AG09309 (cell line): ENCODE measurements at places on chromosomes 1 and 21.
A peak's percentile ranks its signal among the peaks of the same experiment; 100 is the strongest.

- DNase-seq, result no peak
Measured at GRCh38 chr1:2306151-2306978, 78.2 kb downstream of the SKI start.

GRCh38 chr1:18199462-18199861 lies 91.9 kb downstream of the IGSF21 start:
- DNase-seq, result no peak

GRCh38 chr1:209900734-209901133 lies 37.3 kb upstream of the SYT14 start:
- DNase-seq, result peak; percentile 32

- DNase-seq, result peak; percentile 77
Measured at GRCh38 chr1:106937104-106937503, 119.4 kb upstream of the PRMT6 start.

DNA sequence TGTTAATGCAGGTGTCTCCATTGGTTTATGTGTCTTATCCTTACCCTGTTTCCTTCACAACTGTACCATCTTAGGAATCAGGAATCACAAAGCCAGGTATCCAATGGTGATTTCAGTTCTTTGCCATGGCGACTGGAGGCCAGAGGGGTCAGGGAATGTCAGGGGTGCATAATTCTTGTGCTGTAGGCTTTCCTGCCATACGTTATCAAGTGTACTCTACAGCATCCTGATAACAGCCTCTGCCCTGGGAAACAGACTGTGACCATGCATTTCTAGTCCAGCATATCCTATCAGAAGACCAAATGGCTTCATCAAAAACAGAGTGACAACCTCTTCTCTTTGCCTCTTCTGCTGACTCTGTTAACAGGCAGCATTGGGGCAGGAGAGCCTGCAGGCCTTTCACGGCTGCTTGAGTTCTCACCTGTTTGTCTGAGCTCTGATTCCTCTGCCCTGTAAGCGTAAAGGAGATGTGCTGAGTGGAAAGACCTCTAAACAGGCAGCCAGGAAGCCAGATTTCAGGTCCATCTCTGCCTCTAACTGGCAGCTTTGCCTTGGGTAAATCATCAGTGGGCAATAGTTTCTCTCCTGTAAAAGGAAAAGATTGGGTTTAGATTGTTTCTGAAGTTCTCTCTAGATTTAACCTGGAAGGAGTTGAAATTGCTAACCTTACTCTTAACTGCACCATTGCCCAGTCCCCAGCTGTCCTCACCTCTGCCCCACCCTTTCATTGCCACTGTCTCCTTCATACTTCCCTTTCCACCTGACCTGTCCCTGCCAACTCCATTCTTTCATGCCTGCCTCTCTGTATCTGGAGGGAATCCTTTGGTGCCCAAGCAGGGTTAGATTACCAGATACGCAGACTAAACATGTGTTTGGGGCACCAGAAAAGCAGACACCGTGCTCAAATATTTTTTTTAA lies 80.2 kb downstream of the LRRC8D start:
- DNase-seq, result no peak

GRCh38 chr1:116558140-116558549 lies 12.7 kb downstream of the CD58 start:
- DNase-seq, result no peak

GRCh38 chr1:59434336-59434735 lies 137.4 kb downstream of the FGGY start:
- DNase-seq, result no peak

DNA sequence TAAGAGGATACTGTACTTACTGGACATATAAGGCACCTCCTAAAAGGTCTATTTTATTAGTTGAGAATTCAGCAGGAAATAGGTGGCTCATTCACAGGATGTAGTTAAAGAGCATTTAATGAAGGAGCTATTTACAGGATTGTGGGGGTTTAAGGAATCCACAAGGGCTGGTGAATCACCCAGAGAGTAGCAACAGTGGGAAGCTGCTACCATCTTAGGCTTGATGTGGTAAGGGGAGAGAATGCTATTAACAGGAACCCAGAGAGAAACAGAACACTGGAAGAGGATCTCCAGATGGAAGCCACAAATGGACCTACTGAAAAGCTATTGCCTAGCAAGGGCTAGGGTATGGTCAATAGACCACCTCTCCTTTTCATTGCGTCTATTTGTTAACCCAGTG lies 52.0 kb upstream of the COL11A1 start:
- no peak for DNase-seq

DNA sequence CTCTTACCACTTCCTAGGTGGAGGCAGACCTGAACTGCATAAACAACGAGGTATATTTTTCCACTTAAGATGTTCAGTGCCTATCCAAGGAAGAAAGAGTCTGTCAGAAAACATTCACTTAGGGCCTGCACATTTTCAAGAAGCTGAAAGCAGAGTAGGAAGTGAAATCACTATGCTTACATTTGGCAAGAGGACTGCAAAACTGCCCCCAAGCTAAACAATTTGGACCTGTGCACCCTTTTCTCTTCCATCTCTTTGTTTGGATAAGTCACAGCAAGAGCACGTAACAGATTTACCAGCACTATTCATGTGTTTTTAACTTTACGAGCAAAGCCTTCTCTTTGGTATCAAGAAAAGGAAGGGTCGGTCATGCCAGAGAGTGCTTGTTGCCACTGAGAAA lies 13.2 kb upstream of the BEND5 start:
- no peak for DNase-seq

- no peak for DNase-seq
Measured at GRCh38 chr1:18929686-18930085, 26.8 kb downstream of the IFFO2 start.

GRCh38 chr21:38775733-38776132 lies 30.0 kb upstream of the ETS2 start:
- DNase-seq, result no peak

- DNase-seq, result no peak
Measured at GRCh38 chr1:31031330-31032143, 34.0 kb downstream of the PUM1 start.

DNA sequence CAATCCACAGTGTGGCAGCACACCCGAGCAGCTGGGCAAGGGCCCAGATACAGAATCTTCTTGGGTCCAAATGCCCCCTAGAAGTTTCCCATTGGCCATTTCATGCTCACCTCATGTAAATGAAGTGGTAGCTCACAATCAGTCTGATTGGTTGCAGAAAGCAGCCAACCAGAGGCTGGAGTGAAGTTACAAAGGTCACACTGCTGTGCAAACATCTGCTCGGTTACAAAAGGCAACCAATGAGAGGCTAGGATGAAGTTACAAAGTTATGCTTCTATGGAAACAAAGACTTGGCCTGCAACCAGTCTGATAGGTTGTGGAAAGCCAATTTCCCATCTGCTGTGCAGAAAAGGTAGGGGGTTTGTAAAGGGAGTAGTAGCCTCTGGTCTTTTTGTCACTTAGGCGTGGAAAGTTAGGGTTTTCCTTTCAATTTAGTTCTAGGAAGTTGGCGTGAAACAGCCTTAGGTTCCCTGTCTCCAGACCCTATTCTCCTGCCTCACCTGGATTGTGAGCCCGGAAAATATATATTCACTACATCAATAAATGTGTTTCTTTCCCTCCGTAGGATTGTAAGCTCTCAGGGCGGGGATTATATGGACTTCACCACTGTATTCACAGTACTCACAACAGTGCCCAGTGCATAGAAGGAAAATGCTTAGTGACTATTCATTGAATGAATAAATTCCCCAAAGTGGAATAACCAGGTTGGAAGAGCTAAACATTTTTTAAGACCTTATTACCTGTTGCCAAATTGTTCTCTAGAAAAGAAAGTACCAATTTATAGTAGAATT lies 91.9 kb downstream of the URB2 start:
- DNase-seq, result no peak
